ENCODE measurements at places on chromosomes 2 and 18.

- DNase-seq = no peak
These were observed 95.7 kb downstream of the EFEMP1 start for GRCh38 chr2:55827855-55828254.

DNA sequence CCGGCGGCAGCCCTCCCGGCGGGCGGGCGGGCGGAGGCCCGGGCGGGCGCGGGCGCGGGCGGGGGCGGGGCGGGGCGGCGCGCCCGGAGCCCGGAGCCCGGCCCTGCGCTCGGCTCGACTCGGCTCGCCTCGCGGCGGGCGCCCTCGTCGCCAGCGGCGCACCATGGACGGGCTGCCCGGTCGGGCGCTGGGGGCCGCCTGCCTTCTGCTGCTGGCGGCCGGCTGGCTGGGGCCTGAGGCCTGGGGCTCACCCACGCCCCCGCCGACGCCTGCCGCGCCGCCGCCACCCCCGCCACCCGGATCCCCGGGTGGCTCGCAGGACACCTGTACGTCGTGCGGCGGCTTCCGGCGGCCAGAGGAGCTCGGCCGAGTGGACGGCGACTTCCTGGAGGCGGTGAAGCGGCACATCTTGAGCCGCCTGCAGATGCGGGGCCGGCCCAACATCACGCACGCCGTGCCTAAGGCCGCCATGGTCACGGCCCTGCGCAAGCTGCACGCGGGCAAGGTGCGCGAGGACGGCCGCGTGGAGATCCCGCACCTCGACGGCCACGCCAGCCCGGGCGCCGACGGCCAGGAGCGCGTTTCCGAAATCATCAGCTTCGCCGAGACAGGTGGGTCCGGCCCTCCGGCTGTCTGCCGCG is at the start of gene INHBB:
Gene INHBB, plus strand, starts transcription at position 111 of the 641 bp plus-strand sequence. Its CDS starts 53 bp downstream, at position 164.
- no peak for DNase-seq

DNA sequence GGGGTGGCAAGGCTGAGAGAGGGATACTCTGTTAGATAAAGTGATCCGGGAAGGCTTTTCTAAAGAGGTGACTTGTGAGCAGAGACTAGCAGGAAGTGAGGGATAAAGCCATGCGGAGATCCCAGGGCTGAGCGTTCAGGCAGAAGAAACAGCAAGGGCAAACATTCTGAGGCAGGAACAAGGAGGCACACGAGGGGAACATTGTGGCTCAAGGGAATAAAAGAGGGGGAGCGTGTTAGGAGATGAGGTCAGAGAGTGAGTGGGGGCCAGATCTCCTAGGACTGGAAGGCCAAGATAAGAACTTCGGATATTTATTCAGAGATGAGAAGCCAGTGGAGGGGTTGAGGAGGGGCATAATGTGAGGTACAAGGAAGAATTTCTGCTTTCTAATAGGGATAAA is 67.1 kb downstream of the ACTR2 start:
- no peak for DNase-seq

DNA sequence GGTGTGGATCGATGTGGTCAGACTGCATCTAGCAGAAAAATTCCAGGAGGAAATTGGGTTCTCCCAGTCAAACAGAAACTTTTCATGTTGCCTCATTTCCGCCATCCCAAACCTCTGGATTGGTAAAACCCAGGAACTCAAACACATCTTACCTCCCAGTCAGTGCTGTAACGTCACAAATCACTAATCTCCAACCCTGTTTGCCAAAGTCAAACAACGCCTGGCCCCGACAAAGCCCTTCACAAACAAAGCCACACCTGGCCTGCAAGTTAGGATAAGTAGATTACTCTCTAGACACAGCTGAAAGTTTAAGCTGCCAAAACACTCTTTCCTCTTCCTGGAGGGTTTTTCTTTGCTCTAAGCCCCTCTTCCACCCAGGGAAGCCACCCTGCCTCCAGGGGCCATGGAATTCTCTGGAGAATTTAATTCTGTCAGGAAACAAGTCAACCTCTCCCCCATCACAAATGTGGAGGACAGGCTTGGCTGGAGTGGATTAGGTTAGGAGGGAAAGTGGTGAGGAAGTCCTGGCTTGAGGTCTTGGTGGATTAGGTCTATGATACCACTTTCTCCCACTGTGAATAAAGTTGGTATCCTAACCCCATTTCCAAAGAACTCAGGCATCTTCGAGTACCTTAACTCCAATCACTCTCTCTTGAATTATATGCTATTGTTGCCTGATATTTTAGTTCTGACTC is 86.7 kb downstream of the LYPD6B start:
- peak; percentile 3 for DNase-seq

GRCh38 chr2:47309952-47310800 is 92.8 kb upstream of the MSH2 start:
- DNase-seq = no peak

DNA sequence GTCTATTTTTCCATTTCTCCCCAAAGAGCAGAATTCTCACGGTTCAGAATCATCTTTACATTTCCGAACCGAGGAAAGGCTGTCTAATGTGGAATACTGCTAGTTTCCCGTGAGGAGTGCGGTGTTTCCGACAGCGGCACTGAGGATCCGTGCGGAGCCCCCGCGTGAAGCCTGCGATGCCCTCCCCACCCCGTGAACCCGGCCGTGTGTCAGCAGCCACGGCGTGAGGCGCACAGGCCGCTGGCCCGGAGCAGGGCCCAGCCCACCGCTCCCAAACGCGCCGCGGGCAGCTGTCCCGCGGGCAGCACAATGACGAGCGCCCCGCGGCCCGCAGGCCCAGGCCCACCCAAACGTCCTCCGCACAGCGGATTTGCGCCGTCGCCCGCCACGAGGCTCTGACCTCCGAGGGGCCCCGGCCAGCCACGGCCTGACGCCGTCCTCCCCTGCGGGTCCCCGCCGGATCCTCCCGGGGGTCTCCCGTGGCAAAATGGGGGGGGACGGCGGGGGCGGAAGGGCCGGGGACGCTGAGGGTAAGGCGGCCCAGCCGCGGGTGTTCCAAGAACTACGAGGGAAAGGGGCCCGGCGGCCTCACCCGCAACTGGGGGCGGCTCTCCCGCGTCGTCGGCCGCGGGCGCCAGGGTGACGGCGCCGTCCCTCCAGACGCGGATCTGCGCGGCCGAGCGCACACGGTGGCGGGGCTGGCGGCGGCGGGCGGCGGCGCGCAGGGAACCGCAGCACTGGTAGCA is 796 bp downstream of the SPIRE1 start:
- DNase-seq = no peak

DNA sequence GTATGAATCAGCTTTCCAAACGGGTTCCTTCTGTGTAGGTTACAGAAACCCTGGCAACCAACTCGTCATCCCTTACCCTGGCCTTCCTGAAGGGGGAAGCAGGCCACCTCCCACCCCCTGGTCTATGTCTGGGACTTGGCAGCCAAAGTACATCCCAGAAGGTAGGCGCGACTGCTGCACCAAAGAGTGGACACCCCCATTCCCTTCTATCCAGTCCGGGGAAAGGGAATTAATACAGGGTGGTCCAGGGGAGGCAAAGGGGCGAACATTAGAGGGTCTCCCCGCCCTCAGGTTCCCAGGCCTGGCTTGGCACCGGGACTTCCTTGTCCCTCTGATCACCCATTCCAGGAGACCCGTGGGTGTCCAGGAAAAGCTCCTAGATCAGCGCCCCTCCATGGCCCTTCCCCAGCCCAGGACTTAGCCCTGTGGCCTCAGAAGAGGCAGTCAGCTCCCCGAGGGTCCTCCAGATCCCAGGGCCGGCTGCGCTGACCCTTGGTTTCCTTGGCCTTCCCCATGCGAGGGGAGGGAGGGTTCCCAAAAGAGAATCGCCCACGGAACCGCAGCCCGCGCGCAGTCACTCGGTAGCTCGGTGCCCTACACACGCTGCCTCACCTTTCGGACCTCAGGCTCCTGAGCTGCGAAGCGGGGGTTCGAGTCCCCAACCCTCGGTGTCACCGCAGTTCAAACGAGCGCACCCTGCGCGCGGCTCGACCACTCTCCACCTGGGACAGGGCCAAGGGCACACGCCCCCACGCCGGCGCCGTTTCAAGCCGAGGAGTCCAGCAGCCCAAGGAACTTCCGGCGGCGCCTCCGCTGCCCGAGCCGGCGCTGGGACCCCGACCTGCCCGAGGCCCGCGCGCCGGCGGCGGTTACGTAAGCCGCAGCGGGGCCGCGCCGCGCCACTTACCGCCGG is at the start of gene PER2:
Gene PER2, minus strand, starts transcription at position 874 of the 913 bp plus-strand sequence. CDS start 10,674 bp downstream, outside the sequence.
- DNase-seq = no peak

DNA sequence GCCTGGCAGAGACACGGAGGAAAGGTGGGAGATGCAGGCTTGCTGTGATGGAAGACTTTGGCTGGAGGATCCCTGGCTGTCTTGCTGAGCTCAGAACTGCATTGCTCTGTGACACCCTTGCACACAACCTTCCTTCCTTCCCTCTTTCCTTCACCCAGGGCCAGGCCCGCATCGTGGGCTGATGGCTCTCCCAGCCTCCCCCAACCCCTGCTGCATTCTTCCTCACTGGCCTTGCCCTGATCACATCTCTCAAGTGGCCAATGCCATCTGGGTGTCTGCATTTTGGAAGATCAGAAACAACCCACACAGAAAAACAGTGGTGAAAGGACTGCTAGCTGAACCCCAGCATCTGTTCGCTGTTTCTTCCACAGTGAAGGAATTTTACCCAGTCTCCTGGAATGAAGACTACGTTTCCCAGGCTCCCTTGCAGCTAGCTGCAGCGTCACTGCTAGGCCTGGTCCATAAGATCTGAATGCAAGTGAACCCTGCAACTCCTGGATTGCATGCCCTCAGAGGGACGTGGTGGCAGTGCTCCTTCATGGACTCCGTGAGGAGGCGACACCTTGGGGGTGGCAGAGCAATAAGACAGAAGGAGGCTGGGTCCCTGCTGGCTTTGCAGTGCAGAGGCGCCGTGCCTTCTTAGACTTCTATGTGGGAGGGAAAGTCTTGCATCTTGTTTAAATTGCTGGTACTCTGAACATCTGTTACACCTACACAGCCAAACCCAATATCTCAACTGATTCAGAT is 78.9 kb upstream of the YWHAQ start:
- DNase-seq = no peak

GRCh38 chr2:163515836-163516235 is 220.0 kb downstream of the FIGN start:
- no peak for DNase-seq

DNA sequence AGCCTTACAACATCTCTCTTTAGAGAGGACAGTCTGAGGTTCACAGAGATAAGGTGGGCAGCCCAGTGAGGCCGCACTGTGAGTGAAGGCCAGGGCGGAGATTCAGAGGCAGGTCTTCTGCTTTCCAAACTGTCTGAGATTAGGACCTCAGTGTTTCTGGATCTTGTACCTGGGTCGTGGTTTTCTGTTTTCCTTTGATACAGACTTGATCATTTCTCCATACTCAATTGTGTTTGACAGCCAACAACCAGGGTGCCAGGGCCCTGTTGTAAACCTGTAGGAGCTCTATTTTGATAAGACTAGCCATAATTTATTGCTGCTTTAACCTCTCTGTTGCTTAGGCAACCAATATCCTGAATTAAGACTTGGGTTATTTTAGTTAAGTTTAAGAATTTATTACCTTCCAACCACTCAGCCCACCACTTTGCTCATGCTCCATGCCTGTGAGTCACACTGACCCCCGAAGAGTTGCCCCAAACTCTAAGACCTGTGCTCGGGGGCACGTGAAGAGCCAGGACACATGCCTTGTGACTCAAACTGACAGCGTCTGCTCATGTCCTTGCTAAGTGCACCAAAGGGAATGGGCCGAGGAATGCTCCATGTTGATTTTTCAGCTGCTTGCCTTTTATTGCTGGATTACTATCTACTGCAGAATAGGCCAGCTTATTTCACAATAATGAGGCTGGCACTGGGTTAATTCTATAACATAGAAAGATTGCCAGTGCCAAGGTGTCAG is 248.6 kb downstream of the BCL2 start:
- DNase-seq = no peak

DNA sequence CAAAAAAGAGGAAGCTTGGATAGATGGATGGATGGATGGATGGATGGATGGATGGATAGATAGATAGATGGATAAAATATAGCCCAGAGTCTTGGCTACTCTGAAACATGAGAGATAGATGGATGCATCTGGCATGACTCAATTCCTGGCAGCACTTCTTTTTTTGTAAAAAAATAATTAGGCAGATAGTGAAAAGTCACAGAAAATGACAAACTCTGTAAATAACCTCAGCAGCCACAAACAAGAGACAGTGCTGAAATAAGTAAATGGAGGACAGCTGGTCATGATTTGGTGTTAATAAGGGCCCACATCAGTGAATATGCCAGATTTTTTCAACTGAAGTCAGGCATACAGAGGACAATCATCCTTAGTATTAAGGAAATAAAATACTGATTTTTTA is 585.0 kb upstream of the GCFC2 start:
- DNase-seq = no peak

- no peak for DNase-seq
These were observed 75.4 kb upstream of the ZEB2 start for GRCh38 chr2:144595279-144595678.

DNA sequence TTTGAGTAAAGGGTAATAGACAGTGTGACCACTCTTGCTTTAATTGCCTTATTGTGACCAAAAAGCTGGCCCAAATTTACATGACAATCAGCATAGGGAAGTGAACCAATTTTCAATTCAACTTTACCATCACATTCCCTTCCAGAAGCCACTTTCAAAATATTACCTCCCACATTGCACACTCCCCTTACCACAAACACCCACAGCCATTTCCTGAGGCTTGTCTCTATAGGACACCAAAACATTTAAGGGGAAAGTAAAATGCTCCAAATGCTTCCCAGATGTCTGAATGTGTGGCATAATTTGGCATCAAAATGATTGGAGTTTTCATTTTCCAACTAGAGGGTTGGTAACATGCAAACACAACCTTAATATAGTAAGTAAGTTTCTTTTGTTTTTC is 616.1 kb downstream of the SLC4A3 start:
- no peak for DNase-seq

GRCh38 chr2:187310701-187311100 is 137.4 kb downstream of the CALCRL start:
- DNase-seq = no peak

DNA sequence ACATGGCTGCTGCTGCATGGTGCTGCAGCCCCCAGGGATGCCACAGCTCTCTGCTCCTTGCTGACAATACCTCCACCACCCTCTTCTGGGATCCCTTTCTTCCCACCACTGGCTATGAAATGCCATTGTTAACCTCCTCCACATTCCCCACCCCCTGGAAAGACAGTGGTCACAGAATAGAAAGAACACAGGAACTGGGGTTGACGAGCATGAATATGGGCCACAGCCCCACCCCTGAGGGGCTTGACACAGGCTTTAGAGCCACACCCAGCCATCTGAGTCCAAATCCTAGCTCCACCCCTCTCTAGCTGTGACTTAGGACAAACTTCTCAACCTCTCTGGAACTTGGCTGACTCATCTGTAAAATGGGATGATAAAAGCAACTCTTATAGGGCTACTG is 47.3 kb downstream of the TMEM163 start:
- DNase-seq = no peak

DNA sequence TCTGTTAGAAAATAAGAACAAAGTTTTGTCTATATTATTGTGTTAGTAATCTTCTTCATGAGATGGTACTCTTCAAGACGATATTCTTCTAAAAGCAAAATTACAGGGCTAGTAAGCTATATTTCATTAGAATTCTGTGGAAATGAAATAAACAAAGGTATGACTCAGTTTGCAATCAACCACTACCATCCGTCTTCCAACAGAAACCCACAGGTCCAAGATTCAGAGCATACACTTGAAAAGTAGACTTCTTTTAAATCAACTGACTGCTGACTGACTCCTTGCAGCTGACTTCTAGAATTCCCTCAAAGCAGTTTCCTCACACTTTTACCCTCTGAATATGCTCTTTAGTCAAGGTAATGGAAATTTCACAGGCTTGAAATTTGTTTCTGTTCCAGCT is 193.7 kb downstream of the GCA start:
- DNase-seq = no peak

GRCh38 chr2:107633580-107634147 is 193.0 kb upstream of the RGPD4 start:
- no peak for DNase-seq

- no peak for DNase-seq
These were observed 10.5 kb downstream of the ONECUT2 start for GRCh38 chr18:57445488-57446319.

All from NCI-H1092 (cell line).